ELR (cell line): ENCODE measurements at places on chromosomes 7 and 10.

DNA sequence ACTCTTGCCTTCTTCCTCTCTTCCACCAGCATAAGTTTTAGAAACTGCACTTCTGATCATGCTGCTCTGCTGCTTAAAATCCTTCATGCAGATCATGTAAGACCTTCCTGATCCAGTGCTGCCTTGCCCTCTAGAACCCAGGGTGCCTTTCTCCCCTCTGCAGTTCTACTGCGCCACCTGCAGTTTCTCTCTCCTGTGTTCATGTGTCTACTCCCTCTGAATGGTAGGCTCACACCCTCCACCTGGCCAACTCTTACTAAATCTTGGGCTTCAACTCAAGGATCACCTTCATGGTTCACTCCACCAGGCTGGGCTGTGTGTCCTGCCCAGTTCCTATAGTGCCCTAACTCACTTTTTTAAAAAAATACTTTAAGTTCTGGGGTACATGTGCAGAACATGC lies 174.6 kb upstream of the ITGB1 start:
- no peak for DNase-seq

DNA sequence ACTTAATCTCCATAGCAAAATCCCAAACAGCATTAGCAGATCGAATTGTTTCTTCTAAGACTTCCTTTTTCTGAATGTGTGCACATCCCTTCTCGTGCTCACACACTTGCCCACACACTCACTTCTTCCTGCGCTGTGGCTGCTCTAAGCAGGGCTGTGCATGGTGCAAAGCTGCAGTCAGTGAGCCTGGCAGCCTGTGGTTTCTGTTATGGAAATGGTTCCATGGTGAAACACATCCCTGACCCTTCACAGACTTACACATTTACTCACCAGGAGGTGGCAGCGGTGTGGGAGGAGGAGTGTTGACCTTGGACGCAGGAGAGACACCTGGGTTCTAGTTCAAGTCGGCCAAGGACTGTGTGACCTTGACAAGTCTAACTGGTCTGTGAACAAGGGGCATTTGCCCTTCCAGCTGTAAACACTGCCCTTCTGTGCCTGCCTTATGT lies 24.9 kb downstream of the MTURN start:
- DNase-seq, result peak; percentile 56

- DNase-seq, result no peak
These were observed 58.5 kb downstream of the WDFY4 start for GRCh38 chr10:48742891-48743860.

DNA sequence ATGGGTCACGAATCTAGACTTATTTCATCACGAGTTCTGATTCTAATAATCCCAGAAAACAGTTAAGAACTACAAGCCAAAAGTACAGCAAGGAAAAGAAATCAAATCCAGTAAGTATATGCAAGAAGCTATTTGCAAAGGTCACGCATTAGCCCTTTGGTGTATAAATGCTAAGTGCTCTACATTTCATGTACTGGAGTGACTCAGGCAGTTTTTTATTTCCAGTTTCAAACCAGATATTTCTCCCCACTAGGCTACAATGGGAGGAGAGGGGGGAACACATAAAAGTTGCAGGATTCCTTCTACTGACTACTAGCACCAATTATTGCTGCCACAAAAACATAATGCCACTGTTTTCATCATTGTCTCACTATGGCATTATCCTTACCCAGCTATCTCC lies 148.0 kb downstream of the NRCAM start:
- no peak for DNase-seq

- DNase-seq, result no peak
These were observed 179.7 kb downstream of the PTPN20 start for GRCh38 chr10:47090903-47091302.
